ENCODE measurements at places on chromosomes 7 and 10.

GRCh38 chr10:62021128-62021665, 119.7 kb downstream of the ARID5B start:
- no peak for DNase-seq

- DNase-seq: no peak
Measured at GRCh38 chr10:48444266-48444665, 137.8 kb downstream of the MAPK8 start.

DNA sequence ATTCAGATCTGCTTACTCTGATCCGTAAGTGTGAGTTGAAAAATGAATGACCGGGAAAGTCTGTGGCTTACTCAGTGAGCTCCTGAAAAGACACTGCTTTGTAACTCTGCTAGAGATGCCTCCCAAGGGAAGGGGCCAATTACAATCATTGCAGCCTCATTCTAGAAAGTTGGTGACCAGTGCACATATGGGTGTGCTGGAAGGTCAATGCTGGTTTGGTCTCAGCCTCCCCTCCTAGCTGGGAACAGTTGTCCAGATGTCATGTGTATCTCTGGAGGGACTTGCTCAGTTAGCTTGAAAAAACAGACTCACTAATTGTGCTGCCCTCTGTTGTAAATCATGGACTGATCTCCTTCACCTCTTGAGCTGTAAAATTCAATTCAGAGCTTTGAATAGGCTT, 405.0 kb downstream of the ADRA2A start:
- DNase-seq: no peak

- no peak for DNase-seq
Measured at GRCh38 chr7:67033251-67033650, 36.6 kb downstream of the TYW1 start.

DNA sequence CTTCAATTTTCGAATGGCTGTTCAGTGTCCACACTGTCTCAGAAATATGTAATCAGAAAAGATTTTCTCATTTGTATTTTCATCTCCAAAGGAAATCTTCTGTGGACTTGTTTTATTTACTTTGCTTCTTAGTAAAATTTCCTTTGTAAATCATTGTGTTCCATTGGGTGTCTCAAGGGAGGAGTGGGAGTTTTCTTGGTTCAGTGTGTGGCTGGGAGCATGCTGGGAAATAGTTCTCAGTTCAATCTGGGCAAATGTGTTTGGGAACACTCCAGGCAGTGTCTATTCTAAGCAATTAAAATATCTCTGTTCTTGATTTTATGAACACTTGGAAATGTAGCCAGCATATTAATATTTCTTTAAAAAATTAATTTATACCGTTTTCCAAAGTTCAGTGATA, 1019.8 kb downstream of the CNTNAP2 start:
- DNase-seq: no peak

DNA sequence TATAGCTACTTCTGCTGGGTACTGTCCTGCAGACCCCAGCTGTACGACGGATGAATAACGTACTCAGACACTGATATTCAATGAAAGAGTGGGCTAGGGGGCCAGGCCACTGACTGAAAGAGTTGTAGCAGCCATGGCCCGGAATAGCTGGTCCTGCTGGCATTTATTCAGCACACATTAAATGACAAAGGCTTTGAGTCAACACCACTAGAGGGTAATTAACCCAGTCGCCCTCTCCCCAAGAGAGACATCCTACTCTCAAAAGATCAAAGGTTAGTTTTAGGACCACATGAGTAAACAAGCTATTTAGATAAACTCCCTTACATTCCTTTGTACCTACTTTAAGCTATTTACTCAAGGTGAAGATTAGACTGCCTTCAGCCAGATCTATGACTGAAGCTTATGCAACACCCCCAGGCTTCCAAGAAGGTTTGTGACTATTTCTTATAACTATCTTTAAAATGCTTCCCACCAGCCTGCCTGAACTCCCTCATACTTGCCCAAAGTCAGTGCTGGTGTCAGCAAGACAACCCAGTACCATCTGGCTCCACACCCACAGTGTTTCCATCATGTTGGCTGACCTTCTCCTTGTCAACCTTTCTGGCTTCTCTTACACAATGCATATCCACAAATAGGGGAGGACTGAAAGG, 629.1 kb downstream of the SORCS1 start:
- no peak for DNase-seq

DNA sequence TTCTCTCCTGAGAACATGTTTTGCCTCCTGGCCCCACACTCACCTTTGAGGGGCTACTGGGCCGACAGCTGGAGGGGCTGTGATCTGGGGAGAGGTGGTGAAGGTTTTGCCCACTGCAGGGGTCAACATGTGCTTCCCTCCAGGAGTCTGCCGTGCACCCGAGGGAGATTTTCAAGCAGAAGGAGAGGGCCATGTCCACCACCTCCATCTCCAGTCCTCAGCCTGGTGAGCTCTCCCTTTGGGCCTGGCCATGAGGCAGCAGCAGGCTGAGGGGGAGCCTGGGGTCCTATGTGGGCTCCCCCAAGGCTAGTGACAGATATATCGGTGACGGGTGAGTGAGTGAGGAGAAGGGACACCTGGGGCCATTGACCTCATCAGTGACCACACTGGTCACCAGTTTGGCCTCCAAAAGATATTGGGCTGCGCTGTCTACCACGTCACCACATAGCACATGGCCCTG, 6.6 kb downstream of the PGAM2 start:
- no peak for DNase-seq

- no peak for DNase-seq
Measured at GRCh38 chr10:101495324-101495925, 92.6 kb downstream of the POLL start.

- DNase-seq: no peak
Measured at GRCh38 chr10:125299461-125299860, 139.1 kb upstream of the CTBP2 start.

DNA sequence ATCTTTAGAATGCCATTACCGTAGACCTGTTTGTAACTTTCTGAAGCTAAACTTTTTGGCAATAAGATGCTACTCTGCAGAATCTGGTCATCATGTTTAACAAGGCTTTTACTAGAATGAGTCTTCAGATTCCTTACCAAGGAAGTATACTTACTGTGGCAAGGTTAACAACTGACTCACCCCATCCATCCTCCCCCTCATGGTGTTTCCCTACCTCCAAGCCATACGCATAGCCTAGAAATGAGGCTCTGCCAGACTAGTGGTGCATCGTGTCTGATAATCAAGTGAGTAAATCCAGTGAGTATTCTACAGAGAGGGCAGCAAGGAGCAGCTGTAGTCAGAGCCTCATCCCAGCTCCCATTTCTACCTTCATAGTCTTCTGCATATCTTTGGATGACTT, 223.6 kb downstream of the IPMK start:
- no peak for DNase-seq

- DNase-seq: no peak
Measured at GRCh38 chr7:47504551-47505311, 77.2 kb downstream of the TNS3 start.

Measured in stimulated activated CD8-positive, alpha-beta memory T cell treated with anti-CD3 and anti-CD28 coated beads, Interleukin-4, amount 100 ng/mL, for 24 hours (primary cell).